RPMI8226 (cell line): ENCODE measurements at places on chromosomes 6 and 20.

- DNase-seq = no peak
Measured at GRCh38 chr20:43960231-43960630, 45.6 kb downstream of the TOX2 start.

GRCh38 chr6:129577691-129578090 lies 132.3 kb downstream of the ARHGAP18 start:
- DNase-seq = no peak

DNA sequence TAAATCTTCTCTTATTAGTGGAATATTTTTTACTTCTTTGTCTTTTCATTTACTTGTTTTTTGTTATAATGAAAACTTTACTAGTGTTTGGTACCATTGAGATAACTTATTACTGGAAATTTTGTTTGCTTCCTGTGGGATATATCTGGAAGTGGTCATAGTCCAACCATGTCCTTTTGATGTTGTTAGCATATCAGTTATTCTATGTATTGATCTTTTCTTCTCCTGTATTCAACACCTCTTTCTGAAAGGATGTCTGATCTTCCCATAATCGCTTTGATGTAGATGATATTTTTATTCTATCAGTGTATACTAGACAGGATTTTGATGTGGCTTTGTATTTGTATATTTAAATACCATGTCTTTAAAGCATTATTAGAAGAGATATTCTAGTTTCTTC lies 17.0 kb downstream of the ZNF451 start:
- no peak for DNase-seq

DNA sequence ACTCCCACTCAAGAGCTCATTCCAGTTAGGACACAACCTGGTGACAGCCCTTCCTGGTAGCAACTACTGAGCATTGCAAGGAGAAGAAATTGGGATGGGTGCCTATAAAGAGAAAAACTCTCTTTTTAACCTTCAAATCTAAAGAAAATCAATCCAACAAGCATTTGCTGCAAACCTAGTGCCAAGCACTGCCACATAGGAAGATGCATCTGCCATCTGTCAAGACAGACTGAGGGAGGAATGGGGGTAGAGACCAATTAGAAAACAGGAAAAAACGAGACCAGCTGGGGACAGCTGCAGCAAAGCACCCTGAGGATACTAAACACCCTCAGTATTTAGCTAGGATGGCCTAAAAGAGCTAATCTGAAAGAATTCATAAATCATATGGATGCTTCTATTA lies 27.9 kb downstream of the HLA-DMB start:
- DNase-seq = no peak

- peak; percentile 86 for DNase-seq
Measured at GRCh38 chr6:113809826-113810225, 47.3 kb upstream of the MARCKS start.

DNA sequence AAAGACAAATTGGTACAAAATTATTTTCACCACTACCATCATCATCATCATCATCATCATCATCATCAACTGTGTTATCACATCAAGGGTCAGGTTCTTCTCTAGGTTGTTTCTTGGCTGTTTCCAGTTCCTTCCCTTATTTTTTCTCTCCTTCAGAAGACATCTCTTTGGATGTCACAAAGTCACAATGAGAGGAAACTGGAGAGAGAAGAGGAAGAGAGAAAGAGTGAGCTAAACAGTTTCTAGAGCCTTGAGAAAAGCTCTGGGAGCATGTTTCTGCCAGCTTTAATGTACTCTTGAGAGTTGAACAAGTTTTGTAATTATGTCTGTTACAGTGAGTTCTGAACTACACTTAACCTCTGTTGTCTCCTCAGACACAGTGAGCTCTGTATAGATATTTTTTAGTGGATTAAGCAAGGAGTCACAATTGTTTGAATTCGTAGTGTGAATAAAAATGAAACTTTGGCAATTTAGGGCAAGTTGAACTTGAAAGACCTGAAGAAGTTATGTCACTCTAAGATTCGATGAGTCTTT lies 123.0 kb upstream of the AKIRIN2 start:
- DNase-seq = no peak

- peak; percentile 33 for DNase-seq
Measured at GRCh38 chr6:137975188-137975940, 108.3 kb downstream of the TNFAIP3 start.

DNA sequence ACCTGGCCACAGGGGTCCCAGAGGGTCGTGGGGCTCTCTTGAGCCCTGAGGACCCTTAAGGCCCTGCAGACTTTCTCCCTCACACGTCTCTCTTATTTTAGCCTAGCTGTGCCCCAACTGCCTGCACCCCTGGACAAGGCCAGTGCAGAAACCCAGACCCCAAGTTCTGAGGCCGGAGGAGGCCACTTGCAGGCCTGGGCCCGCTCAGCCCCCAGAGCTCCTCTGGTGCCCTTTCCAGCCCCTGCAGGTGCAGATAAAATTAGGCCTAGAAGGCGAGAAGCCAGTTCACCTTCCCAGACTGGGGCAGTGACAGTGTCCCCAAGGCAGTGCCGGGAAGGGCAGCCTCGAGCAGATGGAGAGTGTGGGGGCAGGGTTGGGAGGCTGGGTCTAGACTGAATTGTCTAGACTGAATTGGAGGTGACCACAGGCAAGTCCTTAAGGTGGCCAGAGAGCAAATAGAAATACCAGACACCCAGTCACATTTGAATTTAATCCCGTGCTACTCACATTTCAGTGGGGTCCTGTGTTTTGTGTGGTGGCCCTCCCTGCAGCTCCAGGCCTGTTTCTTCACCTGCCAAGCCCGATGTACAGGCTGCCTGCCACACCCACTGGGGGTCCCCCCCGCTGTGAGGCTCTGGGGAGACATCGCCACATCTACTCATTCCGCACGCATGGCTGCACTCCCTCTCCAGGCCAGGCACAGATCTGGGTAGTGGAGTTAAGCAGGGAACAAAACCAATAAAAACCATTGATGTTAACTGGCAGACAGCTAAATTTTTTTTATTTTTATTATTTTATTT lies 8.6 kb upstream of the IP6K3 start:
- DNase-seq = no peak

DNA sequence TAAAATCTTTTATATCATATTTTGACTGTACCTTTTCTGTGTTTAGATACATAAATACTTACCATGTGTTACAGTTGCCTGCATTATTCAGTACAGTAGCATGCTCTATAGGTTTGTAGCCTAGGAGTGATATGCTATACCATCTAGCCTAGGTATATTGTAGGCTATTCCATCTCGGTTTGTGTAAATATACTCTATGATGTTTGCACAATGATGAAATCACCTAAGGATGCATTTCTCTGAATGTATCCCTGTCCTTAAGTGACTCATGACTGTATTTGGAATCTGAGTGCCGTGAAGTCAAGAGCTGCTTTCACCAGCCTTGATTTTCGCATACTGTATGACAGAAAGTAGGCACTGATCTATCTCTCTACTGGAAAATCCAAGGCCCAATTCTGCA lies 129.9 kb downstream of the UTRN start:
- no peak for DNase-seq

- no peak for DNase-seq
Measured at GRCh38 chr20:14178952-14179351, 158.5 kb downstream of the FLRT3 start.

GRCh38 chr6:88655586-88655985 lies 307.8 kb downstream of the RNGTT start:
- DNase-seq = no peak

GRCh38 chr6:107644513-107644912 lies 154.6 kb downstream of the SOBP start:
- no peak for DNase-seq

GRCh38 chr20:62391165-62392076 lies 4.5 kb downstream of the RPS21 start:
- DNase-seq = no peak

DNA sequence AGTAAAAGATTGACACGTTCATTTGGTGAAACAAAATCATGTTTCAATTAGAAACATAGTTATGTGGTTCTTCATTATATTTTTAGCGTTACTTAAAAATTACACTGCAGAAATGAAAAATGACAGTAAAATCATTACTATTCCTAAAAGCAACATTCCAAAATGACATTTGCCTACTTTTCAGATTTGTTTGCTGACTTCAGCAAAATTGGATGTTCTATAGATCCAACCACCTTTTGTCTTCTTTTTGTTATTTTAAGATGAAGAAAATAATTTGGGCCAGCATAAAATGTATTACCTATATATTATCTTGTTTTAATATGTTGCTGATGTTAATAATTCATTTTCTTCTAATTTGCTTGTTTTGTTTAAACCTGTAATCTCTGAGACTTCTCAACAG lies 30.5 kb downstream of the STXBP5 start:
- no peak for DNase-seq

GRCh38 chr6:66496659-66497058 lies 789.6 kb upstream of the EYS start:
- peak; percentile 28 for DNase-seq

DNA sequence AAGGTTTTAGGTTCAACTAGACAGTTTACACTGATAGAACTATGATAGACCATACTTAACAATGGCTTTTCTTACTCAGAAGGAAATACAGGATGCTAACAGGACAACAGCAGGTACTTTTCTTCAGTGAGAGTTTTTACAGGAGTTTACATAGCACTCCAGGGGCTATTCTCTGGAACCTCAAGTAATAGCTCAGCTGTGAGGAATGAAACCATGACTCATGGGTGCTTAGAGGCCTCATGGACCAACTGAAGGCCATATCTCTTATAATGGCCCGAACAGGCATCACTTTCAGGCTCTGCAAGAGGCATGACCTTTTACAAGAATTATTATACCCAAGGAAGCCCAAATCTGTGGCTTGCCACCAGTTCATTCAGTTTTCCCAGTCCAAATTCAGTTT lies 31.8 kb downstream of the TREML1 start:
- no peak for DNase-seq

GRCh38 chr20:20466341-20466879 lies 98.5 kb downstream of the INSM1 start:
- no peak for DNase-seq

GRCh38 chr6:13573669-13574110 lies 711 bp upstream of the SIRT5 start:
- peak; percentile 53 for DNase-seq

- DNase-seq = no peak
Measured at GRCh38 chr6:45417436-45417835, 39.7 kb upstream of the SUPT3H start.

- peak; percentile 34 for DNase-seq
Measured at GRCh38 chr20:9359561-9360308, 154.7 kb upstream of the LAMP5 start.
